ENCODE measurements at places on chromosomes 5 and 9.

GRCh38 chr5:132526290-132526973 is 16.9 kb downstream of the IL5 start:
- DNase-seq, result no peak

DNA sequence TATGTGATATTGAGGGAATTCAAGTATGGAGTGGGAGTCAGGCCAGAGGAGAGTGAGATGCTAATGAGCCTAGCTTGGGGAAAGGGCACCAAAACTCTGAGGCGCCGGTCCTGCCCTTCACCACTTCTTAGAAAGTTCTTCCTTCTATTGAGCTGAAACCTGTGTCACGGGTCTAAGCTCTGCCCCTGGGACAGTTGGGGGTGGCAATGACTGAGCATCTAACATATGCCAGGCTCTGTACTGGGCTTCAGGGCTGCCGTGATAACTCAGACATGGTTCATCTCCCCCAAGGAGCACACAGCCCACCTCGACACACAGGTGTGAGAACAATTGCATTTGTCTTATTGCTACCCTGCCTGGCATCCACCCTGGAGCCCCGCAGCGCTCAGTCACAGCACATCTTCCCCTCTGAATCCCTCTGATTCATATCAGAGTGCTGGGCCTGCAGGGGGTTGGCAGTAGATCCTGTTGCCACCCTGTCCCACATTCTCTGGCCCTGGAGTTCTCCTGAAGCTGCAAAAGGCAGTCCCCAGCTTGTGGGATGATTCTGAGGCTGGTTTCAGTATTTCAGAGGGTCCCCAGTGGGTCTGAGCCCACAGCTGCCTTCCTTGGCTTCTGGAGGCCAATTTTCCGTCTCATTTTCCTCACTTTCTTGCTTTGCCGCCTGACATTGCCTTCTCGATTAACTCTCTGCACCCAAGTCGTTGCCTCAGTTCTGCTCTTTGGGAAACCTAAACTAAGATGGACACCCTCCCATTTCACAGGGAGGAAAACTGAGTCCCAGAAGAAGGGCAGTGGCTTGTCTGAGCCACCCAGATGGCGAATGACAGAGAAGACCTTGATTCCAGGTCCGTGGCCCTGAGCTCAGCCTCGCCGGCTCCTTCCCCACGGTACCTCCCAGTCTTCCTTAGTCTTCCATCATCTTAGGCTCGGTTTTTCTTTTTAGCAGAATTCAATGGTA is 42.5 kb downstream of the ALG2 start:
- DNase-seq, result no peak

DNA sequence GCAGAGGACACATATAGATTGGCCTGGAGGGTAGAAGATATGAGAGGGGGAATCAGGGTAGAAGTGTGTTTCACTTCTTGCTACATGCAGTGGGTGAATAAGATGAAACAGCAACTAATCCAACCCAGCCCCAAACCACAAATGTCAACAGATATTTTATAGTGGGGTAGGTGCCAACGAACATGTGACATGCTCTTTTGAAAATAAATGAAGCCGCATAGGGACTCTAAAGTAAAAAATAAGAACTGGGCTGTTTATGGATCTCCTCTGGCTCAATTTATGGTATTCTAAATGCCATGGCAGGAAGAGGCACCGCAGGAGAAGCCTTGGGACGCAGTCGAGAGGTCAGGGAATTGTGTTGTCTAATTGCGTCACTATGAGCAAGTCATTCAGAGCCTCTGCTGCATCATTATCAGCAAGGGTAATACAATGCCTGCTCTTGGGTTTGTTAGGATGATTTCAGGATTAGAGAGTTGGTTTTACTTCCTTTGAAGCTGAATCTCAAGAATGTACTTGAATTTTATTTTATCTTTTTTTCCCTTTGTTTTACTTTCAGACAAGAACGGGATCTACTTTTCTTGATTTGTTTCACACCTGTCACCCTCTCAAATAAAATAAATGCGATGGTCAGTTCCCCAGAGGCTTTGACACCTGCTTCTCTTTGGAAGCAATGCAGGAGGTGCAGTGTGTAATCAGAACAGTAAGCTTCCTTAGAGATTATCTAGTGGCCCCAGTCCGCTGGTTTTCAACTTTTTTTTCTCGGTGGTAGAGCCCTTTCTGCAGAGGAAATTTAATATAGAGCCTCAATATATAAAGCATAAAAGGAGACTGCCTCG is 375.6 kb upstream of the CLINT1 start:
- DNase-seq, result no peak

DNA sequence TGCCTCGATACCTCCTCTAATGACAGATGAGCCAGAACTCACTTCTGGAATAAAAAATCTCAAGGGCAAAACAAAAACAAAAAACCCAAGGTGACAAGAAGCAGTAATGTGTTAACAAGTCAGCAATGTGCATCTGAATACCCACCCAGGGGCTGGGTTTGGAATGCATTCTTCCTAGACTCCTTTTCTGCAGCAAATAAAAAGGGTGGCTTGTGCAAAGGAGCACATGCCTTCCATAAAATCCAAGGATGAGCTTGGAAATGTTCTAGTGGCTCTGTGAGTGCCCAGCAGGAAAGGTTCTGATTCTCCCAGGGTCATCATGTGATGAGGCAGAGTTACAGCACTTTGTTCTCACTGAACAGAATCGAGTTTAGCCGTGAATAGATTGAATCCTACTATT is 599.9 kb downstream of the RAB3C start:
- no peak for DNase-seq

GRCh38 chr9:37551888-37552287 is 24.3 kb downstream of the FBXO10 start:
- no peak for DNase-seq

GRCh38 chr9:121300283-121301119 is 32.5 kb downstream of the GSN start:
- no peak for DNase-seq

DNA sequence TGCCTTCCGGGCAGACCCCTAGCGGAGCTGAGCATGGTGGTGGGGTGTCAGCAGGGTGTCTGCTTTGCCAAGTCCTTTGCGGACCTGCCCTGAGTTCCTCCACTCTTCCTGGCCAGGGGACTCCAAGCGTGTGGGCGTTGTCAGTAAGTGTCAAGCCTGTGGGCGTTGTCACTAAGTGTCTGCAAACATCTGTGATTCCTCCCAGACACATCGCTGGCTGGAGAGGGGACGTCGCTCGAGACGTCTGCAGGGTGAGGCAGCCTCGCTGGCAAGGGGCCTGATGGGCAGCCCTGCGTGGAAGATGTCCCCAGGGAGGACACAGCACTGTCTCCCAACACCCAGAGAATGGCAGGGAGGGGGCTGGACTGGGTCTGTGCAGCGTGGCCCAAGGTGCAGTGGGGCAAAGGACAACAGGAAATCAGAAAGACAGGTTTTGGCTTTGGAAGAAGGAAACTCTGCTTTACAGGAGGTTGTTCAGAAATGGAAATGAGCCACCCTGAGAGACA is 28.8 kb downstream of the ADAMTSL2 start:
- DNase-seq, result no peak

DNA sequence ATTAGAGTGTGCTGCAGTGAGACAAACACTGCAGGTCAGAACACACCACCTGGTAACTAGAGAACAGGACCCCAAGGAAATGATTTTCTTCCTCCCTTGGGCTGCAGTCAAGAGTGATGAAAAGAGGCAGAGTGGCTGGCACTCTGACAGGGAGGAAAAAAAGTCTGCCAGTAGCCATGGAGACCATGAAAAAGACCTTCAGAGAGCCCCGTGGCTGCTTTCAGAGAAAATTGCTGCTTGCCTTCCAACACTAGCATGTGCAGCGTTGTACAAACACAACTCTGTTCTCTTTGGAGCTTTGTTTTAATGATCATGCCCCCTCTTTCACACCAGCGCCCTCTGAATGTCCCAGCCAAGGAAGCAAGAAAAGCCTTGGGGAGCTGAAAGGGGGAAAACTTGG is 68.8 kb downstream of the ANKRD55 start:
- DNase-seq, result no peak

GRCh38 chr9:7212101-7212500 is 454.3 kb downstream of the KDM4C start:
- no peak for DNase-seq

GRCh38 chr5:114166081-114166480 is 195.8 kb upstream of the KCNN2 start:
- no peak for DNase-seq

GRCh38 chr5:14101922-14102321 is 41.2 kb upstream of the TRIO start:
- no peak for DNase-seq

- no peak for DNase-seq
These were observed 12.3 kb downstream of the P4HA2 start for GRCh38 chr5:132215329-132215728.

DNA sequence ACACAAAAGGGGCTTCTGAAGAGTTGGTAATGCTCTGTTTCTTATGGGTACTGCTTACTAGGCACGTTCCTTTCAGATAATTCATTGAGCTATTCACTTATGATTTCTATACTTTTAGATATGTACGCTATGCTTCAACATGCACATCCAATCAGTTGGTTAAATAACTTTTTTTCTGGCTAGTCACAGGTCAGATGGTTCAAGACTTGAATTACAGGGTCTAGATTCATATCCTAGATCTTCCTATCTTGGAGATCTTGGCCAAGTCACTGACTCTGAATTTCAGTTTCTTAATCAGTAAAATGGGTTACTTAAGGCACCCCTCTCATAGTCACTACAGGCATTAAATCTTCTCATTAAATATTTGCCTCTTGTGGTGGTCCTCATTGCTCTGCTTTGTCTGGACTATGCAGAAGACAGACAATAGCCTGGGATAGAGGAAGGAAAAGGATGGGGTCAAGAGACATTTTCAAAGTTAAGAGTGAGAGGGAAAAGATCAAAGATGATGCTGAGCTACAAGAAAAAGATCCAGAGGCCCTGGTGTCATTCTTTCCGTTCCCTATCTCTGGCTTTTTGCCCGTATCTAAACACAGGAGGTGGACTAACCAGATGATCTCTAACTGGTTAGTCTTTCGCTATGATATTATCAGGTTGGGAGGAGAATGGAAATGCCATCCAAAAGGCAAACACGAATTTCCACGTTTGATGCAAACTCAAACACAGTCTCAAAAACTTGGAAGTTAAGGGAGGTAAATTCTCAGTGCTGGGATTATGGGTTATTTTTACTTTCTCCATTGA is 1.8 kb upstream of the CCDC180 start:
- no peak for DNase-seq

- DNase-seq, result no peak
These were observed 682 bp downstream of the DHX29 start for GRCh38 chr5:55306641-55307382.

DNA sequence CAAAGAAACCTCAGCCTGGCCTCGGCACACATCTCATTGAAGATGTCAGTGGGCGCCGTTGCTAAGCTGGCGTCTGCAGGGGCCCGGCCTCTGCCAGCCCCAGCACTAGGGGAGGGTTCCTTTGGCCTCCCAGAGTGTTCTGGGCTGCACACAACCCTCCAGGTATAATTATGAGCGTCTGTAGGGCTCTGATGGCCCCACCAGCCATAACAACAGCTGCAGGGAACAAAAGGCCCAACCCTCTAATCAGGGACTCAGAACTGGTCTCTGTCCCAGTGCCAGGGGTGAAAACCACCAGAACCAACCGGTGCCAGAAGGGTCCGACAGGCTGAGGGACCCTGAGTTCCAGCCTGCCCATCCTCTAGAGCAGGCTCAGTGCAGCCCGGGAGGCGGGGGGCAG is 39.5 kb upstream of the SLC12A7 start:
- DNase-seq, result no peak

GRCh38 chr9:122302237-122303093 is 37.8 kb downstream of the MRRF start:
- no peak for DNase-seq

DNA sequence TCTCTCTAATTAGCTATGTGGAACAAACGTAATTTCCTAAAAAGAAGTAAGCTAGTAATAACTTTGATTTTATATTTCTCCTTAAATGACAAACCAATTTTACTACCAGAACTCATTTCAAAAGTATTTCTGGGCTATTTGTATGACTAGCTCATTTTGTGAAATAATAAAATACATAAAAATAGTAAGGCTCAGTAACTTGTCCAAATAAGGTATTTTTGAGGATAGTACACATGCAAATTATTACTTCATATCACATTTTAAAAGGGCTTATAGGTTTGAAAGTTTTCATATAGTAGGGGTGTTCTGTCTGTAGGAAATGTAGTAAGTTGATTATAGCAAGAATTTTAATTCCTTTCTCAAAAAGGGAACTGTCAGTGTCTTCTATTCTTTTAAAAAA is 26.5 kb downstream of the C9orf85 start:
- DNase-seq, result no peak

DNA sequence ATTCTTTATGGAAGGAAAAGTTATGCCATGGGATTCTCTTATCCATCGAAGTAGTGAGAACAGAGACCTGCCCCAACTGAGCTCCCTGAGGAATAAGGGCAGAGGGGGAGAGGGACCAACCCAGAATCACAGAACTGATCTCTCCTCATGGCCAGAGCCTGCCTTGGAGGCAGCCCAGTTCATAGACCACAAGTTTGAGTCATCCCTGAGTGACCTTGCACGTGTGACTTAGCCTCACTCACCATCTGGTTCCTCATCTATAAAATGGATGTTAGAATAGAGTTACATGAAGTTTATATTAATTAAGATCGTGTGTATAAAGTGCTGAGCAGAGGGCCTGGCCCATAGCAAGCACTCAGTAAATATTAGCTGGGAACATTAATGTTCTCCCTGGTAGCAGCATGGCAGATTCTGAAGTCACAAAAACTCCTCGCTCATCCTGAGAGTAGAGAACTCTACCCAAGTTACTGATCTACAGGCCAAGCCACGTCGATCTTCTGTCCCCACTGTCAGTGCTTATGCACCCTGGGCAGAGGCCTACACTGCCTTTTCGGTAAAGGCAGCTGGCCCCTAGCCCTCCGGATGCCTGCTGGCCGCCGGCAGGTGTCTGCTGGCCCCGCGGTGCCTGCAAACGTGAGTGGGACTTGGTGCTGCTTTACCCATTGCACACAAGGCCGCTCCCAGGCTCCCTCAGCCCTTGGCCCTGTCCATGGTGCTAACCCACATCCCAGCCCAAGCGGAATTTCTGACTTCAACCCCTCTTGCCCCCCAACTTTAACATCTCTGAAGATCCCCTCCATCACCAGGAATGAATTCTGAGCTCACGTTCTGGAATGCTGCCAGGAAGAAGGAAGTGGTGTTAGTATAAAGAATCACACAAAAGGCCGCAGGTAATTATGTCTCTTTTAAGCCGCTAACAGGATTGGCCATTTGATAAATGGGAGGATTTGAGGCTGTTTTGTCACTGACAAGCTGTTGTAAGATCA is 61.1 kb upstream of the ARAP3 start:
- no peak for DNase-seq

- DNase-seq, result no peak
These were observed 154.3 kb downstream of the PHF2 start for GRCh38 chr9:93730648-93731047.

GRCh38 chr9:122364783-122365150 is 6.1 kb upstream of the PTGS1 start:
- DNase-seq, result no peak

DNA sequence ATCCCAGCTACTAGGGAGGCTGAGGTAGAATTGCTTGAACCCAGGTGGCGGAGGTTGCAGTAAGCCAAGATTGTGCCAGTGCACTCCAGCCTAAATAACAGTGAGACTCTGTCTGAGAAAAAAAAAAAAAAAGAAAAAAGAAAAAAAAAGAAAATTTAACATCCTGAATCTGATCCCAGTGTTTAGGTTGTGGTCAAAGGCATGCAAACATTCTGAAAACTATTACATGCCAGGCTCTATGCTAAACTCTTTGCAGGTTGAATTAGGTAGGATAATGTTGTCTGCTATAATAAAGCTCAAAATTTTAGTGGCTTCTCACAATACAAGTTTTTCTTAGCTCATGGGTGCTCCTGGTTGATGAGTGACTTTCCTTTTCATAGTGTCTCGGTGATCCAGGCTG is 367.4 kb downstream of the PSAT1 start:
- DNase-seq, result no peak

All from T-helper 2 cell (primary cell).